ENCODE measurements at places on chromosomes 7 and 10.

- DNase-seq = no peak
Measured at GRCh38 chr7:135164357-135165061, 6.0 kb downstream of the CYREN start.

DNA sequence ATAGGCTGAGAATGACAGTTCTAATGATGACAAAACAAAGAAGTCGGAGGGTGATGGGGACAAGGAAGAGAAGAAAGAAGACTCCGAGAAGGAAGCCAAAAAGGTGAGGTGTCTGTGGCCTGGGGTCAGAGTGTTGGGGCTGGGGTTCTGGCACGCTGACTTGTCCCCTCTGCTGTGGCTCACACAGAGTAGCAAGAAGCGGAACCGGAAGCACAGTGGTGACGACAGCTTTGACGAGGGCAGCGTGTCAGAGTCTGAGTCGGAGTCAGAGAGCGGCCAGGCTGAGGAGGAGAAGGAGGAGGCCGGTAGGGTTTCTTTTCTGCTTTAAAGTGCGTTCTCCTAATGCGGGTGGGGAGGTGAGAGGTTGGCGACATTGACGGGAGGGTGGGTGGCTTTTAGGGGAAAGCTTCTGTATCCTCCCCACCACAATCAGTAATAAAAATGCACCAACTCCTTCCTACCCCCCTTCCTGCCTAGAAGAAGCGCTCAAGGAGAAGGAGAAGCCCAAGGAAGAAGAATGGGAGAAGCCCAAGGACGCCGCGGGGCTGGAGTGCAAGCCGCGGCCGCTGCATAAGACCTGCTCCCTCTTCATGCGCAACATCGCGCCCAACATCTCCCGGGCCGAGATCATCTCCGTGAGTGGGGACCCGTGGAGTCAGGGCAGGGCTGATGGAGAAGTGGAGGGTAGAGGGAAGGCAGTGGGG lies 4.6 kb downstream of the UFSP1 start:
- no peak for DNase-seq

DNA sequence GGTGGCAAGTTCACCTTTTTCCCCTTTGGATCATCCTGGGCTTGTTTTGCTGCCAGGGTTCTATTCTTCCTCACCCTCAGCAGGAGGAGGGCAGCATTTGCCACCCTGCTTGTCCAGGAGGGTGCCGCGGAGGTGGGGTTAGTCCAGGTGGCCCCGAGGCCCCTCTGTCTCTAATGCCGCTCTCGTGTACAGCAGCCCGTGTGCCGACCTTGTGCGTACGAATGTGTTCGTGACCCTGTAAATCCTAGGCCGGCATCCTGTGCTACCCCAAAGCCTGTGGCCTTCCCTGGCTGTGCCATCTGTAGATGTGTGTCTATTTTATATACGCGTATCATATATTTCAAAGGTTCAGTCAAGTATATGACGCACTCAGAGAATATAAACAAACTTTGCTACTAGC lies 10.6 kb downstream of the IQCE start:
- no peak for DNase-seq

- no peak for DNase-seq
Measured at GRCh38 chr7:116554911-116555310, 30.1 kb downstream of the CAV1 start.

GRCh38 chr10:103555712-103556111 lies 62.2 kb downstream of the NEURL1 start:
- no peak for DNase-seq

DNA sequence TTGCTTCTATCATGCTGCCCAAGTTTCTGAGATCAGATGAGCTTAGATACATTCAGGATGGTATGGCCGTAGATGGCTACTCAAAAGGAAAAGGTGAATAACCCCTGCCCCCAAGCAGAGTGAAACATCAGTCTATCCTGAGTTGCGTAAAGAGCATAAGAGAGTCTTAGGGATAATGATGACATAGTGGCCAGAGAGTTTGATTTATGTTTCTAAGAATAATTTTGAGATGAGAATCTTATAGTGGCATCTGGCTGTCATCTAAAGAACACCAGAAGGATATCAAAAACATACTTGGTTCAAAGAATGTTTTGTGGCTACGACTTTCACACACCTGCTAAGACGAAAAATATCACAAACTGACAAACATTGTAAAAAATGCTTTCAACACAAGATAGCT lies 20.6 kb downstream of the PIK3CG start:
- DNase-seq = no peak

GRCh38 chr10:62814756-62815380 lies 1.3 kb downstream of the EGR2 start:
- DNase-seq = no peak

All from DMS79 (cell line).